ENCODE measurements at places on chromosomes 4 and X.

DNA sequence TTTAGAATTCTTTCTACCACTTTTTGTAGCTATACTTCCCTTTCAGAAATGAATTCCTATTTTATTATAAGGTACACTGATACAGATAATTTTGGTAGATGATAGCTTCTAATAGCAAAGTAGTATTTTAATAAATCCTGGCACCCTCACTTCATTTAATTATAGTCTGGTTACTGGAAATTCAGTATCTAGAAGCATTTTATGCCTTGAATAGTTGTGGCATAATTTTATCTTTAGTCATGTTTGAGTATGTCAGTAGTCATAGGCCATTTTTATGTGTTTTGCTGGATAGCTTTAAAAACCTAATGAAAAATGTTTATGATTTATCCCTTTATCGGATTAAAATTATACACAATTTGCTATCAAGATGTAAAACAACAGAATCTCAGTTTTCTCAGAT, 92.3 kb downstream of the DIAPH2 start:
- DNase-seq: no peak

- no peak for DNase-seq
Measured at GRCh38 chrX:113001836-113002235, 161.2 kb upstream of the AMOT start.

DNA sequence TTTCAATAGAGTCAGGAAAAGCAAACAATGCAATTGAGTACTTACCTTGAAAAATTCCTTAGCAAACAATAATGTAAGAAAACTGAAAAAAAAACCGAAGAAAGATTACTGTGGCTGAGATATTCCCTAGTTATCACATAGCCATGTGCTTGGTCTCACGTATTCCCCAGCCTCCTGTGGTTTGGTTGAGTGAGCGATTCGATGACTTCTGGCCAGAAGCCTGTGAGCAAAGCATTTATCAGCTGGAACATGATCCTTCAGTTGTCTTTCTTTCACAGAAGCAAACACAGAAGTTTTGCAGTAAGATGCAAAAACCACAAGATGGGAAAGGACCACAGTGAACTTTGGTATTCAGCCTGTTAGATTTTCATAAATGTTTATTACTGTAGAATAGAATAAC, 1754.3 kb upstream of the AGA start:
- no peak for DNase-seq

DNA sequence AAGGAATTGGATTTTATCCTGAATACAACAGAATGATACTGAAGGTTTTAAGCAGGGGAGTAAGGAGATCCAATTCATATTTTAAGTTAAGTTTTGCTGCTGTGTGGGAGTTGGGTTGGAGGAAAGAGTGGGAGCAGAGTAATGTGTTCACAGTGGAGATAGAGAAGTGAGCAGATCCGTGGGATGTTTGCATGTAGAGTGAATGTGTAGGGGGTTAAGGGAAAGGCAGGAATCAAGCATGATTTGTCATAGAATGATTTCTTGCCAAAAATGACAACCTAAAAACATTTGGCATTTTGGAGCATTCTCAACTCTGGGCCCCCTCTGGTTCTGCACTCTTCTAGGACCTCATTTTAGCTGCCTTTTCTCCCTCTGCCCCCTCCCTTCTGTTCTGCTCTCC, 76.6 kb downstream of the ARHGAP10 start:
- DNase-seq: no peak

DNA sequence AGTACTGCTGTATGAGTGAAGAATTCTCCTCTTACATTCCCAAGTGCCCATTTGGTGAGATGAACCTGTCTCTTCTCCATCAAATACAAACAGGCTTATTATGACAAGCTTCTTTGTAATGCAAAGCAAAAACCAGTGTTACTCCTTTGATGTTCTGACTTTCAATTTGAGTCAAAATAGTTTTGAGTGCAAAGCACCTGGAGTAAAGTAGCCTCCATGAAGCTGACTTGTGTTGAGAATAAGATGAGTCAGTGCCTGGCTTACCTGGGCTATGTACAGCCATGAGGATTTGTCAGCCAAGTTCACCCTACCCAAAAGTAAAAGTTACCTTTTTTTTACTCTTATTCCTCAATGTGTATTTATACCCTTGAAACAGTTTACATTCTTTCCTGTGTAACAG, 132.5 kb upstream of the FMR1 start:
- DNase-seq: no peak

DNA sequence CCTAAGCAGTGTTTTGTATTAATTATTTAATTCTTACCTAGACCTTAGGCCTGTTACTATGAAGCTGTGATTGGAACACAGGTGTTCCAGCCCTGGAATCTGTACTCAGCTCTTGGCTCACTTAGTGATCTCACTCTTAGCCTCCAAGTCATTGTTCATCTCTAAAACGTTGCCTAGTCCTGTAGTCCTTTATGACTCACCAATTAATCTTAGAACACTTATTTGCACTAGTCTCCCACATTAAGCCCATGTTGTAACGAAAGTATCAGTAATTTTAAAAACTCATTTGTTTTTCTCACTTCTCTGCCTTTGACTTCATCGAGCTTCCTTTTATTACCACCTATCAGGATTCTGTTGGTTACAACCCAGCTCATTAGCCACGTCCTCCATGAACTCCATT, 1224.7 kb upstream of the TENM3 start:
- no peak for DNase-seq

Measured in NCI-H1417 treated with DMSO at 0.1 percent for 48 hours (cell line).